Substantia nigra (tissue), 51 donors: ENCODE measurements at places on chromosomes 5 and 9.

GRCh38 chr9:21856301-21857094 lies 54.1 kb downstream of the MTAP start:
- DNase-seq, result no peak

DNA sequence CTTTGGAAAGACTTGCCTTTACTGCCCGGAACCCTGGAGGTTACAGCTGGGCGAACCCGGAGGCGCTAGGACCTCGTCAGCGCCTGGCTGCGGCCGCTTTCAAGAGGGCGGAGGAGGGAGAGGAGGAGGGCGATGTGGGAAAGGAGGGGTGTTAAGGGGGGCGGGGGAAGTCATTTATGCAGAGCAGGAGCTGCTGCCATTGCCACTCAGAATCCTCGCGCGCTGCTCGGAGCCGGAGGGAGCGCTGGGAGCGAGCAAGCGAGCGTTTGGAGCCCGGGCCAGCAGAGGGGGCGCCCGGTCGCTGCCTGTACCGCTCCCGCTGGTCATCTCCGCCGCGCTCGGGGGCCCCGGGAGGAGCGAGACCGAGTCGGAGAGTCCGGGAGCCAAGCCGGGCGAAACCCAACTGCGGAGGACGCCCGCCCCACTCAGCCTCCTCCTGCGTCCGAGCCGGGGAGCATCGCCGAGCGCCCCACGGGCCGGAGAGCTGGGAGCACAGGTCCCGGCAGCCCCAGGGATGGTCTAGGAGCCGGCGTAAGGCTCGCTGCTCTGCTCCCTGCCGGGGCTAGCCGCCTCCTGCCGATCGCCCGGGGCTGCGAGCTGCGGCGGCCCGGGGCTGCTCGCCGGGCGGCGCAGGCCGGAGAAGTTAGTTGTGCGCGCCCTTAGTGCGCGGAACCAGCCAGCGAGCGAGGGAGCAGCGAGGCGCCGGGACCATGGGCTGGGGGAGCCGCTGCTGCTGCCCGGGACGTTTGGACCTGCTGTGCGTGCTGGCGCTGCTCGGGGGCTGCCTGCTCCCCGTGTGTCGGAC lies at the start of gene PCSK5:
Gene PCSK5 (plus strand): TSS at position 202 of the 805 bp plus-strand sequence. CDS start 509 bp downstream, at position 711.
- peak; percentile 89 for DNase-seq

GRCh38 chr9:119255116-119255515 lies 114.1 kb downstream of the BRINP1 start:
- DNase-seq, result no peak

- DNase-seq, result no peak
Measured at GRCh38 chr5:110736753-110737152, 2.1 kb upstream of the SLC25A46 start.

- DNase-seq, result no peak
Measured at GRCh38 chr9:127293328-127293727, 28.8 kb downstream of the GARNL3 start.

GRCh38 chr9:79357616-79358015 lies 214.1 kb upstream of the TLE4 start:
- peak; percentile 3 for DNase-seq
